ENCODE measurements at places on chromosomes 3 and 15.

DNA sequence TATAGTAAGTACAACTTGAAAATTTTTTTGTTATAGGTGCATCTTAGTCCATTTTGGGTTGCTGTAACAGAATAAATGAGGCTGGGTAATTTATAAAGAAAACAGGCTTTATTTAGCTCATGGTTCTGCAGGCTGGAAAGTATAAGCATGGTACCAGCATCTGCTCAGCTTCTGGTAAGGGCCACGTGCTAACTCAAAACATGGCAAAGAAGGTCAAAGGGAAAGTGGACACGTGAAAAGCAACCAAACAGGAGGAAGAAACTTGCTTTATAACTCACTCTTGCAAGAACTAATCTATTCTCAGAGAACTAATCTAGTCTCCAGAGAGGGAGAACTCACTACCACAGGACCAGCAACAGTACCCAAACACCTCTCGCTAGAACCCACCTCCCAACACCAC lies 9.1 kb downstream of the HDGFL3 start:
- DNase-seq, result no peak

- DNase-seq, result peak; percentile 64
Measured at GRCh38 chr15:24955531-24955921, 739 bp downstream of the SNRPN start.

DNA sequence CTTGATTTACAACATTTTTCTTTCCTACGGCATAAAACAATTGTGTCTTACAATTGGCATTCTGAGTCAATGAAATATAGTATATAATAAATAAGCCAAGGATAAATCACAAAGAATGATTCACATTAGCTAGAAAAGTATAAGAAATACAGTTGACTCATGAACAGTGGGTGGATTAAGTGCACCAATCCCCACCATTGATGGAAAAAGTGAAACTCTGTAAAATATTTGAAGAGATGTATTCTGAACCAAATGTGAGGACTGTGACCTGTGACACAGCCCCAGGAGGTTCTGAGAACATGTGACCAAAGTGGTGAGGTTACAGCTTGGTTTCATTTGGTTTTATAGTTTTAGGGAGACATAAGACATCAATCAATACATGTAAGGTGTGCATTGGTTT lies 227.5 kb downstream of the ALCAM start:
- no peak for DNase-seq

DNA sequence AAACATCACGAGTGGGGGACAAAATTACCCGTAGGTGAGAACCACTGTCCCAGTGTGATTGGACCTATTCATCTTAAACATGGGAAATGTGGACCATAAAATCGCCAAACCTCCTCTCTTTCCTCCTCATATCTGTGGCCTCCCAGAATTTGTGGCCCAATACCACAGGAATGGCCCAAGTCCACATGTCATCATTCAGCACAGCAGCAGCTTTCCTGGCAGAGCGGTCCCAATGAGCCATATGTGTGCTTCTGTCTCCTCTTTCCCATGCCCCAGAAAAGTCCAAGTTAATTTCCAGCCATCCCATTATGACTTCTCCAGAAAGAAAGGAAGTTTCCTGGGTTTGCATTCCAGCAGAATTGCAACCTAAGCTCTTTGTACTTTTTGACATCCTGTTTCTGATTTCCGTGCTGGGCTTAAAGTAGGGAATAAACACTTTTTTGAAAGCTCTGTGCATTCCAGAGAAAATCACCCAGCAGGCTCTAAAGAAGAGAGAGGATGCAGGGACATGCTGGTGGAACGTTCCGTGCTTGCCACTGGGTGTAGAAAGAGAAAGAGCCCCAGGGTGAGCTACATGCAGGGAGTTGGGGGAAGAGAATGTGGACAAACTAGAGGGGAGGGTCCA lies 259.4 kb upstream of the PROK2 start:
- DNase-seq, result no peak

GRCh38 chr3:128235207-128235926 lies 82.1 kb downstream of the EEFSEC start:
- no peak for DNase-seq

DNA sequence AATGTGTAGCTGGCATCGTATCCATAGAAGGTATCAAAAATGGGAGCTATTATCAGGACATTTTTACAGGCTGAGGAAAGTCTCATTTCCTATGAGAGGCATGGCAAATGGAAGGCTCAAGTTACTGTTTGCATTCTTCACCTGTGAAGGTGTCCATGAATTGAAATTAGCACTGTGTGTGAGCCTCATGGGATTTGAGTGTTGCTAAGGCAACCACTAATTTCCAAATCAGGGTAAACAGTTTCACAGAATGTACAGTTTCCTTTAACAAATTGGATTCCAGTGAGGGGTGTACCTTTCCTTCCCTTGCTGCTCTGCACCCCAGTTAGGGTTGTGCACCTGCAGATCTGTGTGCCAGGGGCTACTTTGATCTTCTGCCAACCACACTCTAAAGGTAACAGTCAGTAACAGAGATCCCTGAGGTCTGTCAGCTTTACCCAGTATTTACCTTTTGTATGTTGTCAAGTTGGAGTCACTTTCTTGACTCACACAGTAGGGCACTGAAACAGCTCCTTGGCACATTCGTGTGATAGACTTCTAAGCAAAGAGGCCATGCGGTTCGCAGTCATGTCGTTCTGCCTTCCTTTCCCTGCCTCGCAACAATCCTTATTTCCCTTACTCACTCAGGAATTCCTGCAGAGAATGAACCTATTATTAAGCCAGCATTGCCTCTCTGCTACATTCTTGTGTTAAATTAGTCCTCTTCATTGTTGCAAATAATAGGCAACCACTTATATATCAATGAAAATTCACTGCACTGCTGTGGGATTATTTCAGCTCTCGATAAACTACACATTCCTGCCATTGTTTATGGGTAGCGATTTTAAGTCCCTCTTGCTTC lies 129.8 kb upstream of the GBE1 start:
- no peak for DNase-seq

GRCh38 chr3:22318325-22318724 lies 567.3 kb upstream of the ZNF385D start:
- DNase-seq, result no peak

DNA sequence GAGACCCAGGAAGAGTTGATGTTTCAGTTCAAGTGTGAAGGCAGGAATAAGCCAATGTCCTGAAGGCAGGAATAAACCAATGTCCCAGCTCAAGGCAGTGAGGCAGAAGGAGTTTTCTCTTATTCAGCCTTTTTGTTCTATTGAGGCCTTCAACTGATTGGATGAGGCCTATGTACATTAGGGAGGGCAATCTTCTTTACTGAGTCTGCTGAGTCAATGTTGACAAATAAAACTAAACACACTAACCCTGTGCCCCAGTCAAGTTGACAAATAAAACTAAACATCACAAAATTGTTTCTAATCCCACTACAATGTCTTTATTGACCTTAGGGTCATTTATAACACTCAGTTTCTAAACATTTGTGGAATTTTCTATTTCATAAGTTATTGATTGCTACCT lies 100.0 kb downstream of the CACNA2D3 start:
- DNase-seq, result no peak

DNA sequence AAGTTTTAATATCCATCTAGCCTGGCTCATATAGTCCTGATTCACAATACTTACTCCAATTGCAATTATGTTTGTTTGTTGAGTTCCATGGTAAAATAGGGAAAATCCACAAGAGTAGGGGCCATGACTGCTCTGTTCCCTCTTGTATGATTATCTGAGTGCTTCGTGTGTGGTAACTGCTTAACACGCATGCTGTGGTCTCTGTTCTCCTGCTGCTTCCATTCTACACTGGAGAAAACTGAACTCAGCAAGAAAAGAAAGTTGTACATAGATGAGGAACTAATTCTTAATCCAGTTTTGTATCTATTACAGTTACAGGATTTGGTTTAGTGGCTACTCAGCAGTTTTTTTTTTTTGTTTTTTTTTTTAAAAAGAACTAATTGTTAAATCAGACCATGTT lies 223.0 kb upstream of the SATB1 start:
- no peak for DNase-seq

DNA sequence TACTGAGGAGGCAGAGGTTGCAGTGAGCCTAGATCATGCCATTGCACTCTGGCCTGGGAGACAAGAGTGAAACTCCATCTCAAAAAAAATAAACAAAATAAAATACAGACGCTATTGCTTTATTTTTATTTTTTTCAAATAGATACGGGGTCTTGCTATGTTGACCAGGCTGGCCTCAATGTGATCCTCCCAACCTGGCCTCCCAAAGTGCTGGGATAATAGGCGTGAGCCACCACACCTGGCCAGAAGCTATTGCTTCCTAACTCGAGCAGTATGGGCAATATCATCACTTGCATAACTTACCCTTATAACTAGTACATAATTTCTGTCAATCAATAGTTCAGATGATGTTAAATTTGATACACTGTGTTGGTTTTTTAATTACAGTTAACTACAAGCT lies 3.0 kb downstream of the ARF4 start:
- no peak for DNase-seq

GRCh38 chr3:100538339-100538706 lies 45.9 kb downstream of the TMEM45A start:
- no peak for DNase-seq

- DNase-seq, result peak; percentile 70
Measured at GRCh38 chr3:47512416-47513124, 942 bp downstream of the ELP6 start.

DNA sequence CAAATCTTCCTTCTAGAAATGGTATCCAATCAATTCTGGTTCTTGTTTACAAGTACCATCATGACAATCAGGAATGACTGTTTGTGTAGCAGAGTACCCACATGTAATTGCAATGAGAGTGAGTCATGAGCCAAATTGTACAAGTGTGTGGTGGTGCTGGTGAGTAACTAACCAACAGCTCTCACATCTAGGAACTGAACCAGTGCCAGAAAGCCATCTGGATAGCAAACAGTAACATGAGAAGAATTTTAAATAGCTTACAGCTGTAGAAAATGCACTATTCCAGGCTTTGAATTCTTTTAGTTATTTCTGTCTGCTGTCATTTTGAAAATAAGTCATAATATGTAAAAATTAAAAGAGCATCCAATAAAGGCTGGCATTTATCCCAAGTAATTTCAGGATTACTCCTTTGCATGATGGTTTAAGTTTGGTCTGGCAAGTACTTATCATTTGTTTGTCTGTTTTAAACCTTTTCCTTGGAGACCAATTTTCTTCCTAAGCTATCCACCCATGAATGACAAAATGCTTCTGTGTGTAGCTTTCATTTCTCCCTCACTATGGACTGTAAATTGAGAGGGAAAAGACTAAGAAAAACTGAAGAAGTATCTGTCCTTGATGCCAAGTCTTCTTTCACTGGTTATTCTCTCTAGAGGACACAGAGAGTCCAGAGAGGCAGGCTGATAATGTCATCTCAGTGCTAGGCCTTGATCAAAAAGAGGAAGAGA lies 60.0 kb downstream of the PIK3CB start:
- no peak for DNase-seq

- DNase-seq, result no peak
Measured at GRCh38 chr3:7651274-7651673, 790.4 kb downstream of the GRM7 start.

- no peak for DNase-seq
Measured at GRCh38 chr3:78176869-78177268, 1137.0 kb downstream of the ROBO2 start.

GRCh38 chr3:182793663-182794454 lies 555 bp downstream of the ATP11B start:
- peak; percentile 80 for DNase-seq

DNA sequence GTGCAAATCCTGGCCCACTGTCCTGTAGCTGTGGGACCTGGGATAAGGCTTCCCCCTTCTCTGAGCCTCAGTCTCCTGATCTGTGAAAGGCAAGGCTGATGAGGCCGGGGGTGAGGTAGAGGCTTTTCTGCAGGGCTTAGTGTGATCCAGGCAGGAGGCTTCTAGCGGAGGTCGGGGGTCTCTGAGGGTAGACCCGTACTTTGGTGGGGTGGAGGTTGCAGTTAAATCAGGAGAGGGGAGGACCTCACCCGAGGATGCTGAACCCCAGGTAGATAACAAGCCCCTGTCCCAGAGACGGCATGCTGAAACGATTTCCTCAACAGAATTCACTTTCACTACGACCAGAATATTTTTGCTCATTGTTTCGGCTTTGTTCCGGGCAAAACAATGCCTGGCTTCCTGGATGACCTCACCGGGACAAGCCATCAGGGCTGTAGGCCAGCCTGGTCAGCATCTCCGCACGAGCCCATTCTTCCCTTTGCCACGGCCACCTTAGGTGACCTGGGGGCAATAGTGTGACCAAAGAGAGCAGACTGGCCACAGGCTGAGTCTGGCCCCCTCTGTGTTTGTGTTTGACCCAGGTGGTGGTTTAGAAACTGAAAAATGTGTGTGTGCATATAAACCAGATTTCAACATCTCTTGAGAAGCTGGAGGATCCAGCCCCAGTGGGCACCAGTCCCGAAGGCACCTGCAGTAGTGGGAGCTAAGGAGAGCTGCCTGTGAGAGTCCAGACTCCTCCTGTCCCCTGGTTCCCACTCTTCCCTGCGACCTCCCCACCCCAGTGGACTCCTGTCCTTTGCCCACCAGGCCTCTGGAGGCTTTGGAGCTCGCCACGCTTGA lies 33.0 kb downstream of the SLC6A6 start:
- peak; percentile 78 for DNase-seq

DNA sequence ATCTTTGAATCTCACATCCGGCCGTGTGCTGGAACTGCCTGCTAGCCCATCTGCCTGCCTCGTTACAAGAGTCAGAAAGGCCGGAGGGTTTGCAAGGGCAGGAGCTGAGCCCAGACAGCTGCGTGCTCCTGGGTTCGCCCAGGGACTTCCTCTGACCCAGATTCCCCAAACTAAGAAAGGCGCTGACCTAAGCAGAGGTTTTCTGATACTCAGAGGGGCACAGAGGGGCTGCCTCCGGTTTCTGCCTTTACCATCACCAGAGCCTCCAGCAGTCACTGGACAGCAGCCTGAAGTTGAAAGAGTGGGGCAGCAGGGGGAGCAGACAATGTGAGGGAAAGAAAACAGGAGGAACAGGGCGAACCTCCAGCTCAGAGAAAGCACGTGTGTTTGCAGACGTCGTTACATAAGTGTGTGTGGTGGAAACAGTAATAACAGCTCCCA lies 33.4 kb upstream of the RAD18 start:
- no peak for DNase-seq

GRCh38 chr3:187769771-187770170 lies 24.5 kb upstream of the BCL6 start:
- no peak for DNase-seq

DNA sequence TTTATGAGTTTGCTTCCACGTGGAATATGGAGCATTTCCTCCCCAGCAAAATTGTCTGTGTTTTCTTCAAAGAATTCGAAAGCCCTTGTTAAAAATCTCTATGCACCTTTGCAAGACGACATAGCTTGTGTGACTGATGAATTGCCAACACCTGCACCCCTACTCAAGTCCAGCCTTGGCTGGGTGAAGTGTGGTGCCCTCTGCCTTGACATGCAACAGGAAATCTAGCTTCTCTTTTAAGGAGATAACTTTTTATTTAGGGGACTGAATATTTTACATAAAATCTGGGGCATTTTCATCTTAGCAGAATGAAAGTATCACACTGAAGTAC lies 647 bp downstream of the HMG20A start:
- no peak for DNase-seq

Data from upper lobe of right lung (tissue), 1 donor.